ENCODE measurements at places on chromosomes 5 and 9.

DNA sequence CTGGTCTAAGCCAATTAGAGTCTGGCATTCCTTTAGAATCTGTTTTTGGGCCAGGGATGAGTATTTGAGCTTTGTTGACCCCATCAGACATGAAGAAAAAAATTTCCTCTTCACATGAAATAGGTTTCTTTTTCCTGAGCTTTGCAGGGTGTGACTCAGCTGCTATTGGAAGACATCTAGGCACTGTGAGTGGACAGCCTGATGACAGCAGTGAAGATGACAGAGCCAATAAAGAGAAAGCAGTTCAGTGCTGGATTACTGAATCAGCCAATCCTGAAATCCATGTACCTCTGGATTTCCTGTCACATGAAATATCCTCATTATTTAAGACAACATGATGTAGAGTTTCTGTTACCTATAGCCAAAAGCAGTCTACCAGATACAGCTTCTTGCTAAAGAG is 51.3 kb upstream of the GRIA1 start:
- no peak for DNase-seq

DNA sequence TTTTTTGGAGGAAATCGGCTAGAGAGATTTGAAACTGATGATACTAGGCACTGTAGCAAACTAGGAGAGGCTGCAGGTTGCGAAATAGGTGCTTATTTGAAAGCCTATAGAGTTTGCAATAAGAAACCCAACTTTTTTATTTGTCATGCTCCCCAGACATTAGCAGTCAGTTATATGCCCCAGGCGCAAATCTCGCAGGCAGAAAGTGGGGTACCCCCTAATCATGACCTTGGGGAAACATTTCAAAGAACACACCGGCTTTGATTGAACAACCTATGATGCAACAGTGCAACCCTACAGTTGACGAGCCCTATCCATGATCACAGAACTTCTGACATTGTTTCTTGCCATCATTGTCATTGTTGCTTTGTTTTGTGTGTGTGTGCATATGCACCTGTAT is 510.5 kb downstream of the RAB3C start:
- no peak for DNase-seq

- no peak for DNase-seq
Measured at GRCh38 chr5:135823881-135824280, 10.6 kb upstream of the SLC25A48 start.

DNA sequence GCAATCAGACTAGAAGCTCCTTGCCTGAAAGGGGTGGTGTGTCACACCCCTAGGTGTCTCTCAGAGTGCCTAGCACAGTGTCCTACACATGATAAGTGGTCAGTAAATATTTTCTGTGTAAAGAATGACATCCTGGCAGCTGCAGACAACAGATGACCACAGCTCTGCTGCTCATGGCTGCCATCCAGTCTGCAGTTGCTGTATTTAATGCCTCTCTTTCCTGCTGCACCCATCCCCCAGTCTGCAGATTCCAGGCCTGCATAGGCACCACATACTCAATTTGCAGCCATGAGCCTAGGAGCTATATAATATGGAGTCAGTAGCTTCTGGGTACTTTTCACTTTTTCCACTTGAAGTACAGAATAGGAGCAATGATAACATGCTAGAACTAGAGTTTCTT is 94.9 kb upstream of the NR4A3 start:
- DNase-seq: peak; percentile 94

DNA sequence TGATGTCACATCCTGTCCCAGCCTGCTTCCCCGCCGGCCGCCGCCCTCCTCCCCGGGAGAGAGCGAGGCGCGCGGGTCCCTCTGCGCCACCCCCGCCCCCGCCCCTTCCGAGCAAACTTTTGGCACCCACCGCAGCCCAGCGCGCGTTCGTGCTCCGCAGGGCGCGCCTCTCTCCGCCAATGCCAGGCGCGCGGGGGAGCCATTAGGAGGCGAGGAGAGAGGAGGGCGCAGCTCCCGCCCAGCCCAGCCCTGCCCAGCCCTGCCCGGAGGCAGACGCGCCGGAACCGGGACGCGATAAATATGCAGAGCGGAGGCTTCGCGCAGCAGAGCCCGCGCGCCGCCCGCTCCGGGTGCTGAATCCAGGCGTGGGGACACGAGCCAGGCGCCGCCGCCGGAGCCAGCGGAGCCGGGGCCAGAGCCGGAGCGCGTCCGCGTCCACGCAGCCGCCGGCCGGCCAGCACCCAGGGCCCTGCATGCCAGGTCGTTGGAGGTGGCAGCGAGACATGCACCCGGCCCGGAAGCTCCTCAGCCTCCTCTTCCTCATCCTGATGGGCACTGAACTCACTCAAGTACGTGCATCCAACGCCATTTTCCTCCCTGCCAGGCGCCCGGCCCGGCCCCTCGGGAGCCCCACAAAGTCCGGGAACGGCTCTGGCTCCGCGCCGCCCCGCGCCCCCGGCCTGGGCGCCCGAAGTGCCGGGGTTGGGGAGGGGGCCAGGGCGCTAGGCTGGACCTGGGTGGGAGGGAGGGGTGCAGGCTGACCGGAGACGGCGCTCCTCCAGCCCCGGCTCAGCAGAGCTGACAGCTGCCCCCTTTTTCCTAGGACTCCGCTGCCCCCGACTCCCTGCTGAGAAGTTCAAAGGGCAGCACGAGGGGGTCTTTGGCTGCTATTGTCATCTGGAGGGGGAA is 12.0 kb upstream of the OLFM1 start:
- DNase-seq: no peak

DNA sequence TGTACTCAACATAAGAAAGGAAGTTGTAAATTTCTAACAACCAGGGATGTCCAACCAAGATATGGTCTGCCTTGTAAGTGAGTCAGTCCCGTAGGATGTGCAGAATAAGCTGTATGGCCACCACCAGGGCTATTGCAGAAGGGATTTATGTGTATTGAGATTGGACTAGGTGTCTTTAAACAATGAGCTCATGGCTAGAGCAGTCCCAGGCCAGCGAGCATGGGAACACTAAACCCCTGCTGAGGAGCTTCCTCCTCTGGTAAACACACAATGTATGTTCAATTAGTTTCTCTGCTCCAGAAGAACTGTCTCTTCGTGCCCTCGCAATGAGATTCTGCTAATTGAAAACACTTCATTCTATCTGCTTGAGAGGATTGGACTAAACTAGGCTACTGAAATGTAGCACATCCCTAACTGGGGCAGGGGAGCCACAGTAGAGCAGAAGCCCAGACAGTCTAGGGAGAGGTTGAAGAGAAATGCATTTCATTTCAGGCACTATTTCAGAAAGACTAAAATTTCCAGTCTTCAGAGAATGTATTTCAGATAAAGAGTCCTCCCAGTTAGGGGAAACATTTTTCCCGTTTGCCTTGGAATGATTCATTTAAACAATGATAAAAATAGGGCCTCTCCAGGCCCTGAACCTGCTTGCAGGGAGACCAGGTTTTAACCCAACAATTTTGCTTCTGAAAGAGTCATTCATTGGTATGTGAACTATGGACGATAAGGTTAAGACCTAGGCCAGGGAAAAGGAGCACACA is 154.7 kb downstream of the FAM114A2 start:
- no peak for DNase-seq

DNA sequence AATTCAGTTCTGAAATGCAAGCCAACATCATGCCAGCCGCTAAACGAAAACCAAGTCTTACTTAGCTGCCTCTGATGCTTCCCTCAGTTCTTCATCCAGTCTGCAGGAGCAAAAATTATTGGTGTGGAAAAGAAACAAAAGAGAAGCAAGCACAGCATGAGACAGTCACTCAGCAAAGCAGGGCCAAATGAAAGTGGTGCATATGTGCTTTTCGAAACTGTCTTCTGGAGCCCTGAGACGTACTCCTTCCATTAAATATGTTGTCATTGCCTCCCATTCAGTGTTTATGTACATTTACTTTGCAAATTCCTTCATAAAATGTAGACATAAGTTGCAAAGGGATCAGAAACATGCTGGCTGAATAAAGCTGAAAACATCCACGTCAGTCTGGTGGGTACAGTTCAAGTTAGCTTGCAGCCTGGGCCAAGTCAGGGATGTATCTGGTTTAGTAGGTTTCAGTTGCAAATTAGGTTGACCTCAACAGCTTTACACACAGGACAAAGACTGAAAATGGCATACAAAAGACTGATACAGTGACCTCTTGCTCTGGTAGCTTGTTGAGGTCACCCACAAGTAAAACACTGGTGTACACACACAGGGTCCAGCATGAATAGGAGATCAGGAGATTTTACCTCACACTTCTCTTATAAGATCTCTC is 139.7 kb upstream of the PCA3 start:
- no peak for DNase-seq

GRCh38 chr5:148849461-148849860 is 23.1 kb downstream of the ADRB2 start:
- no peak for DNase-seq

- DNase-seq: no peak
Measured at GRCh38 chr5:134649163-134649835, 714 bp downstream of the SEC24A start.

GRCh38 chr5:153209016-153209415 is 281.5 kb upstream of the GRIA1 start:
- DNase-seq: no peak

GRCh38 chr5:75524071-75524470 is 12.4 kb downstream of the POLK start:
- no peak for DNase-seq

- no peak for DNase-seq
Measured at GRCh38 chr5:135632798-135633197, 54.0 kb upstream of the CXCL14 start.

DNA sequence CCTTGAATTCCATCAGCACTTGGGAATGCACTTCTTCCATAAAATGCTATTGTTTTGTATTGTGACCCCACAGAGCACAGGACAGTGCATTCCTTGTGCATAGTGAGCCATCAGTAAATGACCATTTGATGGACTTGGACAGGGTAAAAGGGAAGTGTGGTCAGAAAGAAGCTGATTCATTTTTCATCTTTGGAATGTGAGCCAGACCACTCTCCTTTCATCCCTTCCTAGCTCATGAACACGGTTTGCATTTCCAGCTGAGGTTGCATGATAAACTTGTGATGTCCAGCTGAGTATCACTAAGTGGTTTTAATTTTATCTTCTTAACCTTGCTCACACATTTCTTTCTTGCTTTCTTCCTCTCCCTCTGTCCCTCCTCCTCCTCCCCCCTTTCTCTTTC is 101.3 kb downstream of the NUDT12 start:
- no peak for DNase-seq

DNA sequence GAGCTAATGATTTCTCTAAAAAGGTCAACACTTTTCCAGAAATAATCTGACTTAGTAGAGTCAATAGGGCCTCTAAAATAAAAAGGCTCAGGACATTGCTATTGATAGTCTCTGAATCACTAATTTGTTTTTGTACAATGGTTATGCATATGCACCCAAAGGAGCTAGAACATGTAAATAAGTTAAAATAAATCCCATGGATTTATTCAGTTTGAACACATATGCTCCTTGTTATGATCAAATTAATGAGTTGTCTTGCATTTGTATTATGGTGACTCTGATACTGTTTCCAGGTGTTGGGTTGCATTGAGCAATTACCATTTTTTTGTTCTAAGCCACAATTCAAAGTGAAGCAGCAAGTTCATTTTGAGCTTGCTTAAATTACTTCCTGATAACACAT is 276.0 kb upstream of the TUSC1 start:
- no peak for DNase-seq

- no peak for DNase-seq
Measured at GRCh38 chr9:127448112-127448805, 2.9 kb downstream of the RPL12 start.

GRCh38 chr5:83488271-83488670 is 16.7 kb downstream of the VCAN start:
- DNase-seq: no peak

DNA sequence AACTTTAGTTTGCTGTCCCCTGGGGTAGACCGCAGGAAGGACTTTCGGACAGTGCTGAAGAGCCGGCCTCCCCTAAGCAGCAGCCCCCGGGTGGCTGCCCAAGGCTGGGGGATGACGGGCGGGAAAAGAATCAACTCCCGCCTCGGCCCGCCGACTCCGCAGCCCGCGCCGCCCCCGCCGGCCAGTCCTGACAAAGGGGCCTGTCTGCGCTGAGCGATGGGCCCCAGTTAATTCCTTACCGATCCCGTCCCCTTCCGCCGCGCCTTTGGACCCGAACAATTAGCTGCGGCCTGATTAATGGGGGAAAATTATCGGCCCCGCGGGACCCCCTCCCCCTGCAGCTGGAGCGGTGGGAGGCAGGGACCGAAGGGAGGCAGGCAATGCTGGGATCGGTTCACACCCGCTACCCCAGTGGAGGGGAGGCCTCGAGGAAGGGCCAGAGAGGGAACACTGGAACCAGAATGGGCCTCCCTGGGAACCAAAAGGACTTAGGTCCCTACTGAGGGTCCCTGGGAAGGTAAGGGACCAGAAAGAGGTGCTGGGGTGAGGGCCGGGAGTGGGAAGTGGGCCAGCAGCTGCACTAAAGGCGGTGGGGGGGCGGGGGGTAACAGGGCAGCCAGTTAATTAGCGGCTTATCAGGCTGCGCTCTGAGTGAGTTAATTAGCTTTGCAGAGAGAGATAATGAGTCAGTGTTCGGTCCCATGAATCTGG is 4.2 kb downstream of the ARID3C start:
- DNase-seq: no peak

DNA sequence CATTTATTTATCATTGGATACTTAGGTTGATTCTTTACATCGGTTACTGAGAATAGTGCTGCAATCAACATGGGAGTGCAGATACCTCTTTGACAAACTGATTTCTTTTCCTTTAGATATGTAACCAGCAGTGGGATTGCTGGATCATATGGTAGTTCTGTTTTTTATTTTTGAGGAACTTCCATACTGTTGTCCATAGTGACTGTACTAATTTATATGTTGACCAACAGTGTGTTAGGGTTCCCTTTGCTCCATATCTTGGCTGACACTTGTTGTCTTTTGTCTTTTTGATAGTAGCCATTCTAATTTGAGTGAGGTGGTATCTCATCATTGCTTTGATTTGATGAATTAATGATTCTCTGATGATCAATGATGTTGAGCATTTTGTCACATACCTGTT is 137.3 kb upstream of the PITX1 start:
- DNase-seq: no peak

DNA sequence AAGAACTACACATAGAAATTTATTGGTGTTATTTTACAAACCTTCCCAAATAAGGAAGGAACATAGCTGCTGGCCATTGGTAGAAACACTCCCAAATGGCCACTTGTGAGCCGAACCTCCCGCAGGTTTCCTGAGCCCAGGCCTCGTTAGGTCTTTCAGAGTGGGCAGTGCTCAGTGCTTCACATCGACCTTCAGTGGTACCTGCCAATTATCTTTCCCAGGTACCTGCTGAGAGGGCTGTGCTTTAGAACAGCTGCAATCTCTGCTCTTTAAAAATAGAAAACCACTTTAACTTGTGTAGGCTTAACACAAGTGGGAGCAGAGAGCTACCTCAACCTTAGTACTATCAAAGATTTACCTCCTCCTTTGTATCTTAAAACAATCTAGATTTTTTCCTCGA is 334.1 kb downstream of the RFX3 start:
- no peak for DNase-seq
